Stimulated activated CD8-positive, alpha-beta memory T cell treated with anti-CD3 and anti-CD28 coated beads, Interleukin-12 subunit alpha, Interleukin-12 subunit beta, amount 100 ng/mL, for 4 hours (primary cell): ENCODE measurements at places on chromosomes 4 and X.

GRCh38 chr4:169090484-169091215, 80.6 kb upstream of the CBR4 start:
- DNase-seq = no peak

- no peak for DNase-seq
Observed at GRCh38 chr4:113781439-113782040, 20.0 kb upstream of the CAMK2D start.

DNA sequence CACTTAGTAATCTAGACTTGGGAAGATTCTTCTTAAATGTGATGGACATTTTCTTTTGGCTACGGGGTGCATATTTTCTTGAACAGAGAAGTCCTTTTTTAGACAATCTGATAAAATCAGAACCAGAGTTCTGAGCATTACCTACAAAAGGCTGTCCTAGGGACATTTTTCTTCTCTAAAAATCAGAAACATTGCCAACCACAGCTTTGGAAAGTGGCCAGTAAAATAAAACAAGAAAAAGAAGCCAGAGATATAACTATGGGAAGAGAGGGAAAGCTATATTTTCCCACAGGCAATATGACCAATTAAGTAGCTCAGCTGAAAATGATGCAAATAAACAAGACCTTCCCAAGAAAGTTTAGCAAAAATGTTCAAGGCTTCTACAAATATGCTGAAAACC, 55.9 kb downstream of the MXRA5 start:
- no peak for DNase-seq

DNA sequence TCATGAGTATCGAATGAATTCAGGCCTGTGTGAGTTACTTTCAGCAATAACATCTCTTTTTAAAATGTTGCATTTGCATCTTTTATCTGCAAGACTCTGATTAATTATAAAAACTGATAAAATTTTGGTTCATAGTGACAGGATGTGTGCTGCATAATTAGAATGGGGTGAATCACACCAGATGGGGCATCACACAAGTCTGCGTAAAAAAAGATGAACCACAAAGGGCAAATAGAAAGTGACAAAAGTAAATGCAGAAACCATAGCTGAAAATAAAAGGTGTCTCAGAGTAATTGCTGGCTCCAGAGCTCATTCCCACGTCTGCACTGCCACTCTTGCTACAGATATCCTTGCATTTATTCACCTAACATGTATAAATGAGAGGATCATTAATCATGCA, 131.1 kb downstream of the HS3ST1 start:
- no peak for DNase-seq

DNA sequence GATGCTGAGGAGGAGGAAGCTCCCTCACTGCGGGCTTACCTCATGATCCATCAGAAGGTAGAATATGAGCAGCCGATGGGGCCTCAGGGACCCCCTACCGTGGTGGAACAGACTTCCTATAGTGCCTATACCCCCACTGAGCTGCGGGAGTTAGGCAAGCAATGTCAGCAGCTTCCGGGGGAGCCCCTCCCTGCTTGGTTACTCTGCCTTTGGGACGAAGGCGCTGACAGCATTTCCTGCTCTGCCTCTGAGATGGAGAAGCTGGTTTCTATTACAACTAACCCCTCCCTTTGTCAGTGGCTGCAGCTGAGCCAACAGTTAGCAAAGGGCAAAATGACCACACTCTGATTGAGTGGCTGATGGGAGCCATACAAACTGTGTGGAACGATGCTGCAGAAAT, 430.7 kb downstream of the IDS start:
- DNase-seq = no peak

DNA sequence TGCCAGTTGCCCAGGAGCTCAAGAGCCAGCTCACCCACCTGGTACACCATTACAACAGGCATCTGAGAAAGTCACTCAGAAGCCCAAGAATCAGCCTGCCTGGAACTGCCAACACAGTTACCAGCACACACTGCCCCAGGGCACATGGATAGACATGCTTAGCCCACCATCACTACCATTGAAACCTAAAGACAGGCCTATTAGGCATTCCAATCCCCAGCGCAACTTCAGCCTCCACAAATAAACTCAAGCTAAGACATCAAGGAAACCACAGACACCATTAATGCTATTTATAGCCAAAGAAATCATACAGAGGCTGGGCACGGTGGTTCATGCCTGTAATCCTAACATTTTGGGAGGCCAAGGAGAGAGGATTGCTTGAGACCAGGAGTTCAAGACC, 42.3 kb downstream of the ATRX start:
- DNase-seq = no peak

GRCh38 chr4:99847362-99847976, 30.8 kb downstream of the DAPP1 start:
- DNase-seq = no peak

DNA sequence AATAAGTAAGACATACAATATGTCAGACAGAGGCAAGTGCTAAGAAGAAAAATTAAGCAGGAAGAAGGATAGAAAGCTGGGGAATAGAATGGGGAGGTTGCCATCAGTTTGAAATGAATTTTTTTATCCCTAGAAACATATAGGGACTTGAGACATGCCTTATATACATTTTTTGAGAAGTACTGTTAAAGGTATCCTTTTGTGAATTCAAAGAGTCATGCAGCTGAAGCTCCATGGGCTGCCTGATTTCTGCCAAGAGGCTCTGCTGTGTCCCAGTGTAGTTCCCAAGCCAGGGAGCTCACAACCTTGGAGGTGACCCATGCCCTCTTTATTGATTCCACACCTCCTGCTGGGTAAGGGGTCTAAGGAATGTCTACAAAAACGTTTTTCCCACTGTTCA, 564.6 kb upstream of the DIPK2B start:
- DNase-seq = no peak
